Activated naive CD4-positive, alpha-beta T cell (primary cell): ENCODE measurements at places on chromosomes 7 and 10.

- no peak for DNase-seq
Observed at GRCh38 chr10:16987976-16988610, 141.5 kb downstream of the CUBN start.

DNA sequence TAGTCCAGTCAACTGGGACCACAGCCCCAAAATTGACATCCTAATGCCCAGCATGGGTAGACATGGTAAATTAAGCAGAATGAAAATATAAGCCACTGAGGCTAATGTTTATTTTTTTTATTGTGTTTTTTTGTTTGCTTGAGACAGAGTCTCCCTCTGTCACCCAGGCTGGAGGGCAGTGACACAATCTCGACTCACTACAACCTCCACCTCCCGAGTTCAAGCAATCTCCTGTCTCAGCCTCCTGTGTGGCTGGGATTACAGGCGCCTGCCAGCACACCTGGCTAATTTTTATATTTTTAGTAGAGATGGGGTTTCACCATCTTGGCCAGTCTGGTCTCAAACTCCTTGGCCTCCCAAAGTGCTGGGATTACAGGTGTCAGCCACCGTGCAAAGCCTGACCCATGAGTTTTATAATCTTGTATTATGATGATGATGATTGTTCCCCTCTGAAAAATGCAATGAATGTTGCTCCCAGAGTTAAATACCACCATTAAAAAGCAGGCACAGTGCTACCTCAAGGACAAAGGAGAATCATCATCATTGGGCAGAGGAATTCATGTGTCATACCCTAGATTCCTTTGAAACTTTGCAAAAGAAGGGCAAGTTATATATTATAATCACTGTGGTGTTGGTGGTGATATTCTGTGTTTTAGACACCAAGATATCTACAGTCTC lies 228.0 kb downstream of the PARD3 start:
- no peak for DNase-seq

- DNase-seq = no peak
Observed at GRCh38 chr7:55172161-55172560, 153.3 kb downstream of the EGFR start.

GRCh38 chr7:132541656-132542055 lies 34.6 kb downstream of the PLXNA4 start:
- DNase-seq = no peak

DNA sequence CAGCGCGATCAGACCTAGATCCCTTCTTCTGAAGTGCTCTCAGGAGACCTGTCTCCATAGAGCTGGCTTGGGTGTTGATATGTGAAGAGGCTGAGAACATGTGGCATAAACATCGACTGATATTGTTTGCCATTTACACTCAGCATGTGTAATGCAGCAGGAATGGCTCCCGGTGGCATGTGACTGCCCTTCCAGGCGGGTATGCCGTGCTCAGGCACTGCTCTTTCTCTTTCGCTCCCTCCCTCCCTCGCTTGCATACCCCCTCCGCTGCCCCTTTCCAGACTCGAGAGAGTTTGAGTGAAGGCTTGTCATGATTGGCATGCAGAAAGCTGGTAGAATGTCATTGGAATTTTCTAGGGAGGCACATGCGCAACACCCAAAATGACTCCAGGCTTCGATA lies 107.3 kb upstream of the PDCD4 start:
- DNase-seq = no peak

DNA sequence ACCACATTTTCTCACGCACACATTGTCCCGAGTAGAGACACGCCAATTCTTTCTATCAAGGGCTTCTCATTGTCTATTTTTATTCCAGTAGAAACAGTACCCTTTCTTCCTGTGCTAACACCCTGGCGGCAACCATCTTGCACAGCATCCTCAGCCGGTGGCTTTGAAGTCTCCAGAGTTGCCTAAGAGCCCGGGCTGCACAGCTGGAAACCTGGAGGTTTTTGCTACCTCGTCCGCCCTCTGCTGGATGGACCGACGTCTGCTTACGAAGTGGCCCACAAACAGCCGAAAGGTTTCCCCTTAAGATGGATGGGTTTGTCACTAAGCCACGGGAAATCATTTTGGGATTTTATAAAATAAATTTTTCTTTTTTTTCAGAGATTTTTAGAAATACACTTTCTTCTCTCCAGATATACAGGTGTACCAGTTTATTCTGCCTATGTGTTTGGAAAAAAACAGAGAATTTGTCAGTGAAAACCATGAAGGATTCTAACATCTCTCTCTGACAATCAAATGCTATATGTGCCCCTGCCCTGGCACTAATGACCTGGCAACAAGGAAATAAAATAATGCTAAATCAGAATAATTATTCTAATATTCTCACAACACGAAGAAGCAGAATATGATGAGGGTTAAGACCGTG lies 81.8 kb upstream of the FAM204A start:
- DNase-seq = peak; percentile 33

DNA sequence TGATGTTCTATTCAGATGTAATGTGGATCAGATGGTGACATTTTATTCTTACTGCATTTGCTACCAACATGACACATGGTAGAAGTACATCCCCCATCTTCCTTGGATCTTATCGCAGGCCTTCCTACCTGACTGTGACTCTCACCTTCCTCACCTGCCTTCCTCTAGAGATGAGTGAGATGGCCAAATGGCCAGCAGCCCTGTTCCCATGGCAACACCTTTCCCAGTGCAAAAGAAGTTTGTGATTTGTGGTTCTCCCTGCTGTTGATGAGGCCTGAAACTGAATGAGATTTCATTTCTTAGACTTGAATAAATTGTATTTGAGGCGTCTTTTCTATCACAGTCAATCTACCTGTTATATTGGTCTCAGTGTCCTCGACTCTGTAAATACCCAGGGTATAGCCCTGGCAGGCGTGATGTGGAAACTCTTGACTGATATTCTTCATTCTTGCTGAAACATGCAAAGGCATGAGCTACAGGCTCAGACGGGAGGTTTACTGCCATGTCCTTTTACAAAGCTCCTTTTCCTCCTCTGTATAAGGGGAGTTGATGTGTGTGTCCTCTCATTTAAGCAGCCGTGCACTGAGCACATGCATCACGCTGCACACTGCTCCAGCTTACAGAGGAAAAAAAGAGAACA lies 440.7 kb upstream of the AKR1E2 start:
- no peak for DNase-seq

DNA sequence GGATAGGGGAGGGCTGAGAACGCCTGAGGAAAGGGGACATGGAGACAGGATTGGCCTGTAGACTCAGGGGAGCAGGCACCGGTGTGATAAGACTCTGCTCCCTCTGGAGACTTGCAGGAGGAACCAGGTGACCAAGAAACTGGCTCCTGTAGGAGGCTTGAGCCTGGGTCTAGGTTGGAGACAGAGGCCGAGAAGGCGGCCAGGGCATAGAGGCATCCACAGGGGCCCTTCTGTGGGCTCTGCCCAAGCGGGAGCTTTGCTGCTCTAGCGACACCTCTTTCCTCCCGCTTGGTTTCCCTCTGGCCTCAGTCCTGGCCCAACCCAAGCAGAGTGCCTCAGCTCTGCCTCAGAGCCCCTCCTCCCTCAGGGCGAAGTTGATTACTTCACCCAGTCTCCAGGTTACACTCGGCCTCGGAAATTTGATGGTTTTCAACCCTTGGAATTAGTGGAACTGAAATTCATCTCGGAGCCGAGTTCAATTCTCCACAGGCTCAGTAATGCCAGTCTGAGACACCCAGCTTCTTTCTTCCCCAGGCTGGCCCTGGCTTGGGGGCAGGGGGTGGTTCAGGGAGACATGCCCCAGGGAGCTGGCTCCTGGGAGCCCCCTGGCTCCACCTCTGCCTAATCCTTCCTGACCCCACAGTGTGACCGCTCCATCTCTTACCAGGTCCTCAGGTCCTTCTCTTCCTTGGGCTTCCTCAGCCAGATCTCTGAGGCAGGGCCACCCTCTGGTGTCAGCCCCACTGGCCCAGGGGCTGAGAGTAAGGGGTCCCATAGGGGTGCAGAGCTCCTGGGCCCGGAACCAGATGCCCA lies 60.4 kb downstream of the PAX2 start:
- no peak for DNase-seq

GRCh38 chr7:45055016-45055415 lies 33.8 kb downstream of the NACAD start:
- DNase-seq = no peak

GRCh38 chr10:14325325-14325955 lies 5.3 kb downstream of the FRMD4A start:
- DNase-seq = peak; percentile 17

- no peak for DNase-seq
Observed at GRCh38 chr10:23525406-23525805, 86.5 kb downstream of the OTUD1 start.

GRCh38 chr7:121449329-121449728 lies 53.2 kb upstream of the FAM3C start:
- no peak for DNase-seq

DNA sequence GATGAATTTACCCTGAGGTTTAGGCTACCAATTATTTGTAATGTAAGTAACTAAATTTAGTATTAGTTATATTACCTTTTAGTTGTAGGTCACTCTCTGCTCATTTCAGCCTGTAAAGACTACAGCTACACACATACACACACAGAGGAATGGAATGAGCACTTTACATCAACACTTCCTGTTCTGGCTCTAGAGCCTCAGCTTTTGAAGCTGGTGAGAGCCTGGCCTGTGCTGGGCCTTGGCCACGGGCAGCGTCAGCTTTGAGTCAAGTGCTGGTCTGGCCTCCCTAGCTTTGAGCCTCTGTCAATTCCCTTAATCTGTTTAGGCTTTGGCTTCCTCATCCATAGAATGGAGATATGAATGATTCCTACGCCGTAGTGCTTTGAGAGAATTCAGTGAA lies 141.7 kb downstream of the EGFR start:
- no peak for DNase-seq

- no peak for DNase-seq
Observed at GRCh38 chr10:70920519-70920918, 32.2 kb upstream of the PCBD1 start.

DNA sequence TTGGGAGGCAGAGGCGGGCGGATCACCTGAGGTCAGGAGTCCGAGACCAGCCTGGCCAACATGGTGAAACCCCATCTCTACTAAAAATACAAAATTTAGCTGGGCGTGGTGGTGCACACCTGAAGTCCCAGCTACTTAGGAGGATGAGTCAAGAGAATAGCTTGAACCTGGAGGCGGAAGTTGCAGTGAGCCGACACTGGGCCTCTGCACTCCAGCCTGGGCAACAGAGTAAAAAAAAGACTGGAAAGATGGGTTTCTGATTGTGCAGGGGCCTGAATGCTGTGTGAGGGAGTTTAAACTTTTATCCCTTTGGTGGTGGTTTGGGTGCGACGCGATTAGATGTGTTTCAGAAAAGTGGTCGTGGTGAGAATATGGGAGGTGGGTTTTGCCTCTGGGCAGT lies 1.8 kb downstream of the CHST12 start:
- DNase-seq = no peak

DNA sequence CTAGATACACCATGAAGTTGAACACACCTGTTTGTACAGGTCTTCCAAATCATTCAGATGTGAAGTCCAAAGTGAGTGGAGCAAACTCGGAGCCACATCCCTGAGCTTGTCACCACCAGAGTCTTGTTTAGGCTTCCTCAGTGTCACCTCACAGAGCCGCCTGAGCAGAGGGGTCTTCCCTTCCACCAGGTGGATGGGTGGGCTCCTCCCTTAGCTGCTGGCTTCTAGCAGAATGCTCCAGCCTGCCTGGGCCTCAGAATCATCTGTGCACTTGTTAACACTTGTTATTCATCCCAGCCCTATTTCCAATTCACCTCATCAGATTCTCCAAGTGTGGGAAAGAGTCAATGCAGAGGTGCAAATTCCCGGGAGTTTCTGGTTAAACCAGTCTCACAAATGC lies 32.5 kb downstream of the C10orf71 start:
- DNase-seq = no peak

DNA sequence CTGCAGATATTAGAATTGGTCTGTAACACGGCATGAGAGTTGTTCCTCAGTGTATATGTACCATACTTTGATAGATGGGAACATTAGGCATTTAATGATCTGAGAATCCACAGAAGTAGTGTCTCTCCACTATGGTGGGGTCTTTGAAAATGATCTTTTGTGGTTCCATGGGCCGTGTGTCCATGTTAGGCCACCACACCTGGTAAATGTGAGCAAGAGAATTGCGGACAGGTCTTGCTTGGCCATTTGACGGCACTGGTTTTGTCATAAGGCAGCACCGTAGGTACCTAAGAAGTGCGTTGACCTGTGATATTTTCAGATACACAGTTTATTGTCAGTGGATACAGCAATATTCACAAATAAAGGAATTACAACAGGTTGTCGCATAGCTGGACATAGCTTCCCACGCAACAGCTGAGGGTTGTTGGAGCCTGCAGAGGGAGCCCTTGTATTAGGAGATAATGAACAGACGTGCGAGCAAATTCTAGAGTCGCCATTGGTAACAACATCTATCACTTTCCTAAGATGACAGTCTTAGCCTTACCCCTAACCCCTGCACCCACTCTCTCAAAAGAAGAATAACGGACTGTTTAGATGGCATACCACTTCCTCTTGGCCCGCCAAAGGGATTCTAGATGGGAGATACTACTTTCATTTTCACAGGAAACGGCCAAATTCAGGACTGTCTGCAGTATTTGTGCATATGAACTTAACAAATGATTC lies 111.4 kb downstream of the COL28A1 start:
- DNase-seq = no peak

DNA sequence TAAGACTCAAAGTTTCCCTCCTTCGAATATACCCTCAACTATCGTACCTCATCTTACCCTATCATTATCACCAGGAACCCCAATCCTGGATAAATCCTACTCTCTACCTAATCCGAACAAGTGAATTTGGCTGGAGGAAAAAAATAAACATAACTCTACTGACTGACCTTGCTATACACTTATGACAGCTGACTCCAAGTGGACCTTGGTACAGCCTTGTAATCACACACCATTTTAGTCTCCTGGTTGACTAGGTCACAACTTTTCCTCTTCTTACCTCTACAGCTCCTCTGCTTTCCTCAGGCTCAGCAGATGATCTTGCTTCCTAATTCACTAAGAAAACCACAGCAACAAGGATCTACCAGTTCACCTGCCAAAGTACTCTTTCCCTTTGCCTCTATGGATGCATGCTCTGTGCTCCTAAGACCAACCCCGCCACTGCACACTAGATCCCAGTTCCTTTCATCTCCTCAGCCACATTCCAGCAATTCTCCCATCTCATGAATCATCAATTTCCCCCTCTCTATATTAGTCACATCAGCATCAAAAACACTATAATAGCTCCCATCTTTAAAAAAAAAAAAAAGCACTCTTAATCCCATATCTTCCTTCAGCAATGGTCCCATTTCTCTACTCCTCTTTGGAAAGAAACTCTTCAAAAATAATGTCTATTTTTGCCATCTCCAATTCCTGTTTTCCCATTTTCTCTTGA lies 35.5 kb downstream of the COA1 start:
- no peak for DNase-seq

- DNase-seq = no peak
Observed at GRCh38 chr7:23544913-23545354, 13.2 kb upstream of the TRA2A start.
